ENCODE measurements at places on chromosomes 6 and 20. TPM values are rescaled to one million over a fixed set of nuclear protein-coding genes. Genes with fewer than 3 reads are reported as not detected.

The C6orf15 gene
- not detected for total RNA-seq

The FAM162B gene
- total RNA-seq = not detected

The ZNF391 gene
- 1.1 TPM for total RNA-seq

The GPLD1 gene
- 2.1 TPM for total RNA-seq

The SLC22A7 gene
- total RNA-seq = not detected

The COQ3 gene
- total RNA-seq = 19.0 TPM

The HLA-DOA gene
- total RNA-seq = 0.39 TPM

The MOG gene
- not detected for total RNA-seq

The LY86 gene
- total RNA-seq = not detected

The CCN5 gene
- total RNA-seq = 0.20 TPM

The VGLL2 gene
- total RNA-seq = not detected

The DEFB118 gene
- not detected for total RNA-seq

The IMPG1 gene
- total RNA-seq = not detected

The GCNT2 gene
- 0.74 TPM for total RNA-seq

The MCUR1 gene
- 33.2 TPM for total RNA-seq

The SYCP2 gene
- 0.59 TPM for total RNA-seq

The OR12D3 gene
- total RNA-seq = not detected

The SRSF12 gene
- not detected for total RNA-seq

The IPCEF1 gene
- 0.32 TPM for total RNA-seq

The GSS gene
- total RNA-seq = 83.6 TPM

Data from HCT116 (cell line).